ENCODE measurements at places on chromosomes 5 and 9. TPM values are rescaled to one million over a fixed set of nuclear protein-coding genes. Genes with fewer than 3 reads are reported as not detected.

The UIMC1 gene
- 37.3 TPM for total RNA-seq

The PCDHB16 gene
- 3.7 TPM for total RNA-seq

- DNase-seq: no peak
Observed at GRCh38 chr5:59218424-59219045, 635.7 kb downstream of the RAB3C start.

GRCh38 chr5:3602785-3603502, 7.3 kb downstream of the IRX1 start:
- peak; percentile 49 for DNase-seq

DNA sequence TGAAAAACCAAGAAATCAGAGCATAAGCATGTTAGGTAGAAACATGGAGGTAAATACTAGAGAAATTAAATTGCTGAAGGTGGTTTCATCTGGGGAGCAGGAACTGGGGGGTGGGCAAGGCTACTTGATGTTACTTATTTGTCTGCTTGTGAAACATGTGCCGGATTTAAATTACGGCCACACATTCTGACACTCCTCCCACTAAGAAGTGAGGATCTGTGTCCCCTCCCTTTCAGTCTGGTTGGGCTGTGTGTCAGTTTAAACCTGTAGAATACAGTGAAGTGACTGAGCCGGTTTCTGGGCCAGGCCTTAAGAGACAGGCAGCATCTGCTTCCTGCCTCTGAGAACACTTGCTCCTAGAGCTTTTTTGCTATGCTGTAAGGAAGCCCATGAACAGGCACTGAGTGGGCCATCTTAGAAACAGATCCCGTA, 2.3 kb upstream of the IARS1 start:
- no peak for DNase-seq

GRCh38 chr5:100846772-100847171, 56.3 kb downstream of the ST8SIA4 start:
- DNase-seq: no peak

DNA sequence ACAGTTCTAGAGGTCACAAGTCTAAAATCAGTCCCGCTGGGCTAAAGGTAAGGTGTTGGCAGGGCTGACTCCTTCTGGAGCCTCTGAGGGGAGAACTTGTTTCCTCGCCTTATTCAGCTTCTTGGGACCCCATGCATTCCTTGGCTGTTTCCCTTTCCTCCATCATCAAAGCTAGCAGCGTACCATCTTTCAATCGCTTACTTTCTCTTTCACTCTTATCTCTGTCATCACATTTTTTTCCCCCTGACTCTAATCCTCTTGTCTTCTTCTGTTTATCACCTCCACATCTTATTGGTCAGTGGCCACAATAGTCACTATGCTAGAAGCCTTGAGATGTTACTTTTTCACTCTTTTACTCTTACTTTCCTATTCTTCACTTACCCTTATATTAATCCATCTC, 72.5 kb upstream of the SPEF2 start:
- DNase-seq: no peak

DNA sequence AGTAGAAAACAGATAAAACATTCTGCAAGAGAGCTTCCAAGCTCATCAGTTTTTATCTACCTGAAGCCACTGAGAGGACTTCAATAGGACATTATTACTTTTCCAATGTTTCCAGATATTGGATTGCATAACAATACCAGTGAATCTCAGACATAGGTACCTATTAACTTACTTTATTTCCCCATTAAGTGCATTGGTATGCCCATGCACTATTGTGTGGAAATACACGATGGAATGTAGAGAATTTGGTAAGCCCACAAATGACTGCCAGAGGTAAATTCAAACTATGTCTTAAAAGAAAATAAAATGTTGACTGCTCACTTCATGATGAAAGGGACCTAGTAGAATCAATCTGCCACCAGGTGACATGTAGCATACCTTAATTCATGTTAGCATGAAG, 48.1 kb upstream of the PRR16 start:
- no peak for DNase-seq

All from heart left ventricle (tissue), 16 donors.